ENCODE measurements at places on chromosomes 3 and 15.

DNA sequence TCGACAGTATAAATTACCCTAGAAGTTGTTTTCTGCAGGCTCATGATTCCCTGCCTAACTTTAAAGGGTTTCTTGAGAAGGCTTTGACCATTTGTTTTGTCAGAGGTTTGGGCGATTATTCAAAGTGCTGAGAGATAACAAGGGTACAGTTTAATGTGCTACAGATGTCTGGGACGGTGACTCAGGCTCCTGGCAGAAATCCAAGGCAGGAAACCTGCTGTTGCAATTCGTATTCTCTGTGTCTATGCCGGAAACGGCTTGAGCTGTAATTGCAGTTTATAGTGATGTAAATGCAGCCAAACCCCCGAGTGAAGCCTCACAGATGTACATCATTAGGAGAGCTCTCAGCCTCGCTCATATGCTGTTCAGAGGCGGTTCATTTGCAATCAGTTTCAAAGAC, 65.6 kb downstream of the SYNPR start:
- no peak for DNase-seq

- DNase-seq: no peak
Measured at GRCh38 chr3:46091741-46092701, 64.7 kb upstream of the XCR1 start.

DNA sequence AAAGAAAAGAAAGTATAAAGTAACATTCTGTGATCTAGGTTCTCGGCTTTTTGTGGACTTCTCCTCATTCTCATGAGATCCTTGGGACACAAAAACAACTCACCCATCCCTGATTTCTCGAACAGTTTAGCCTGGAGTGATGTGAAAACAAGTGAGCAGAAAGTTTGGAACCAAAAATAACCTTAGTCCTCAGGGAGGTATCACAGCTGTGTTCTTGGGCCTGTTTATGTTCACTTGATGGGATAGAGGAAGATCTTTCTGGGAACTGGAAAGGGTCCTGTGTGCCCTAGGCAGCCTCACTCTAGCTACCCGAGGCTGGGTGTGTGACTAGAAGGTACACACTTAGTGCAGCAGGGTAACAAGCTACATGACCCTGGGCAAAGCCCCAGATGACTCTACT, 308.8 kb upstream of the PDZRN3 start:
- DNase-seq: no peak

GRCh38 chr3:167228135-167228534, 152.0 kb downstream of the ZBBX start:
- no peak for DNase-seq

DNA sequence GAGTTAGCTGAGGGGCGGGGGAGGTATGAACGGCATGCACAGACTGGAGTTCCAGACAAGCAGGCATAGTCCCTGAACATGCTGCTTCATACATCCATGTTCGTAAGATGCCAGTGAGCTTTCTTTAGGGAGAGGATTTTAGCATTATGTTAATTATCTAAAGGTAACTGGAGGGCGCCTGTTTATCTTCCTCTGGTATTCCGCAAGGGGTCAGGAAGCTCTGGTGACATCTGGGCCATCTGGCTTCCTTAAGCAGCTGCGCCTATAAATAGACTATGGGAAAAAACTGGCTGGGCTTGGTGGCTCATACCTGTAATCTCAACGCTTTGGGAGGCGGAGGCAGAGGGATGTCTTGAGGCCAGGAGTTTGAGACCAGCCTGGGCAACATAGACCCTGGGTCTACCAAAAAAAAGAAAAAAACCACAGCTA, 1.5 kb upstream of the FBXO22 start:
- no peak for DNase-seq

DNA sequence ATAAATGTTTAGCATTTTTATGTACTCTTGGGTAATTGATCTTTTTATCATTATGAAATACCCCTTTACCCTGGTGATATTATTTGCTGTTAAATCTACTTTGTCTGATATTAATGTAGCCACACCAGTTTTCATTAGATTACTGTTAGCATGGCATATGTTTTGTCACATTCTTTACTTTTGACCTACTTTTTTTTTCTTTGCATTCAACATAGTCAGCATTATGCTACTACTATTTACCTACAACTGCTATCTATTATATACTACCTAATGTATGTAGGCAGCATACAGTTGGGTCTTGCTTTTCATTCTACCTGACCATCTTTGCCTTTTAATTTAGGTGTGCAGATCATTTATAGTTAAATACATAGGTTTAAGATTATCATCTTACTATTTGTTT, 1429.6 kb upstream of the ALCAM start:
- DNase-seq: no peak

DNA sequence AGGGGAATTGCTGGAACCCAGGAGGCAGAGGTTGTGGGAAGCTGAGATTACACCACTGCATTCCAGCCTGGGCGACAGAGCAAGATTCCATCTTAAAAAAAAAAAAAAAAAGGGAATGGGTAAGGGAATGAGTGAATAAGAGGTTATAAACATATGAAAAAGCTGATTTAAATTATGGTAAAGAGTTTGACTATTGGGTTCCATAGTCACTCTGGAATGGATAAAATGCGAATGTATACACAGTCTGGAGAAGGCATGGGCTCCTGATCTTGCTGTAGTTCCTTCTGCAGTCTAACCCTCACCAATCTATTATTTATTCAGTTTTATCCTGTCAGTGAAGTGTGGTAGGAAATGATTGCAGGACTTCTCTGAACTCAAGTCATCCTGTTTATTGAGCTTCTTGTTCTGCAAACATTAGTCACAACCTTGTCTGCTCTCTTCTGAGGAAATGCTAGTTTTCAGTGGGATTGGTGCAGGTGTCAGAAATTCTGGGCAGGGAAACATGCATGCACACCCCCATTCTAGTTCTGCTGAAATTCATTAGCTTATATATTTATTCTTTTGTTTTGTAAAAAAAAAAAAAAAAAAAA, 190.9 kb upstream of the CFAP20DC start:
- DNase-seq: no peak

- DNase-seq: no peak
Measured at GRCh38 chr3:38549957-38550840, 54.1 kb downstream of the EXOG start.

DNA sequence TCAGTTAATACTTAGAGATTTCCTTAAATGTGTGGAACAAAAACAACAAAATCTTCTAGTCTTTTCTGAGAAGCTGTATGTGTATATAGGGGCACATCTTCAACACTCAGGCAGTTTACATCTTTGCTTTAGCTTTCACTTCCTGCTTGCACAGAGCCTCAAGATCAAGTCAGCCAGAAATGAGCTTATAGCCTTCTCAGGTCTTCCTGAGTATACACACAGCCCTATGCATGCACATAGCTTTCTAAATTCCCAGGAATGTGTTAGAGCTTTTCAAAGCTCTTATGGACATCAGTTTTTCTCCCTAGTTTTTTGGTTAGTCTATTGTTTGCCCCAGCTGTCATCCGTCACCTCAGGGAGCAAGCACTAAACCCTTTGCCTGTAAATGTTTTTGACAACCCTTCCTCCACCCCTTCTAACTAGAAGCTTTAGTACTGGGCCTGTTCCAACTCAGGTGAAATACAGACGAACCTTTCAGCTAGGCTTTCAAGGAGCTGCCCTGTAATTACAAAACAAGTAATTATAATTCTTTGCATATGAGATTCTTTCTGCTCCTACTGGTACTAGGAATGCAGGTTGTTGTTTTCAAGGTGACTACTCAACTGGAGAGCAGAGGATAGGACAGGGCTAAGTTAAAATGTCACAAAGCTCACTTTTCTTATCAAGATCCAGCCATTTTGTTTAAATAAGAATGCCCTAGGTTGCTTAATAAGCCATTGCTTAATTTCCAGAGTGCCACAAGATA, 22.6 kb upstream of the MTMR10 start:
- no peak for DNase-seq

DNA sequence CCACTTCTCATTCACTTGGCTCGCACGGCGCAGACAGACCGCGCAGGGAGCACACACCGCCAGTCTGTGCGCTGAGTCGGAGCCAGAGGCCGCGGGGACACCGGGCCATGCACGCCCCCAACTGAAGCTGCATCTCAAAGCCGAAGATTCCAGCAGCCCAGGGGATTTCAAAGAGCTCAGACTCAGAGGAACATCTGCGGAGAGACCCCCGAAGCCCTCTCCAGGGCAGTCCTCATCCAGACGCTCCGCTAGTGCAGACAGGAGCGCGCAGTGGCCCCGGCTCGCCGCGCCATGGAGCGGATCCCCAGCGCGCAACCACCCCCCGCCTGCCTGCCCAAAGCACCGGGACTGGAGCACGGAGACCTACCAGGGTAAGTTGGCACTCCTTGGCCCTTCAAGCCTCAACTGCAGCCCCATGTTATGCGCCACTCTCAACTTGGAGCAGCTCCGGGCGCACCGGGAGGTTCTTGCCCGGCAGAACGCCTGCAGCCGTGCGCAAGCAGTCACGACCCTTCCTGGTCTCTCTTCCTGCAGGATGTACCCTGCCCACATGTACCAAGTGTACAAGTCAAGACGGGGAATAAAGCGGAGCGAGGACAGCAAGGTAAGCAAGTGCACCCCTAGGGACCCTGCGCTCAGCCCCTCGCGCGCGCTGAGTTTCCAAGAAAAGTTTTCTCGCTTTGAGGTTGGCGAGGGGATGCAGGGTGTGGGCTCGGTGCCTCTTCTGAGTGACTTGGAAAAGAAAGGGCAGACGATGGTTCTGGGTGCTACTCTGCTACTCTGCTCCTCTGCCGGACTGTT, at the start of gene BHLHE40:
Gene BHLHE40 (plus strand): TSS at position 10 of the 801 bp plus-strand sequence. CDS start 282 bp downstream, at position 292.
- no peak for DNase-seq

DNA sequence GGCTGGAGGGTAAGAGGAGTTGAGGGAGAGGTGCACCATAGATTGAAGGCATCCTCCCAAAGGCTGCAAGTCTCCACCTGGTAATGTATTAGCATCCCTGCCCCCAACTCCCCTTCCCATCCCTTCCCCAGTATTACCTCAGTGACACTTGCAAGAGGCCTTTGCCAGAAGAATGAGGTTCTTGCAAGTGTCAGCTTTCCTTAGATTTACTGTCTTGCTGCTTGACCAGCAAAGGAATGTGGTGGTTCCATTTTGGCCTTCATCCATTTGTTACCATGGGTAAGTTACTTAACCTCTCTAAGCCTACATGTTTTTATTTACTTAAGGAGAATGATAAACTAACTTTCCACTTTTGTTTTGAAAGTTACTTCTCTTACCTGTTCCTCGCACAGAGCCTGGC, 108.9 kb downstream of the LRTM1 start:
- DNase-seq: no peak

DNA sequence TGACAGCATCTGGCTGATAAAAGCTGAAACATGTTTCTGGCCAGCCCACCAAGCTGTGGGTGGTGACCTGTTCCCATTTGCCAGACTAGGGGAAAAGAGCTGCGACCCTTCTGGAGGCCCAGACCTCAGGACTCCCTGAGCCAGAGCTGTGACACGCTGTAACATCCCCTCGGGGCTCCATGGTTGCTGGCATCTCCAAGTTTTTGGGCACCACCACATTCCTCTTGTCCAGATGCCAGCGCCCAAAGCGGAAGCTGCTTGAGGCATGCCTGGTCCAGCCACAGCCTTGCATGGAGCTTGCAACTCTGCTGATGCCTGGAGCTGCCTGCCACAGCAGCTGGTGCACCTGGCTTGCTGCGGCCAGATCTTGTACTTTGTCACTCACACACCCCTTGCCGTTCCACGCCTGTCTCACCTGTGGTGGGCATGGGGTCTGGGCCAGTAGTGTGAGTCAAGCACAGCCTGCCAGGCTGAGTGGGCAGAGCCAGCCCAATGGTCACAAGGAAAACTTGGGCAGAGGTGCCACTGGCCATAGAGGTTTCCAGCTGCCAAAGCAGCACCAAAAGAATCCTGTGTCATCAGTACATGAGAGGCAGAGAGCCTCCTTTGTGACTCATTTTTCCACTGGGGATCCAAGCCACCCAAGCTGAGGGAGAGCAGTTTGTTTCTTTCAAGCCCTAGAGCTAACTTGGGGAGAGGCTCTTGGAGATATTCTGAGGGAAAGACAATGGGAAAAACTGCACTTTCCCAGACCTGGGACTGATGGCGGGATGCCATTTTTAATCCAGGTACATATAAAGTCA, 45.7 kb upstream of the PTX3 start:
- no peak for DNase-seq

- no peak for DNase-seq
Measured at GRCh38 chr3:64730681-64731080, 42.9 kb upstream of the ADAMTS9 start.

- DNase-seq: no peak
Measured at GRCh38 chr3:152706991-152707713, 127.8 kb upstream of the P2RY1 start.

DNA sequence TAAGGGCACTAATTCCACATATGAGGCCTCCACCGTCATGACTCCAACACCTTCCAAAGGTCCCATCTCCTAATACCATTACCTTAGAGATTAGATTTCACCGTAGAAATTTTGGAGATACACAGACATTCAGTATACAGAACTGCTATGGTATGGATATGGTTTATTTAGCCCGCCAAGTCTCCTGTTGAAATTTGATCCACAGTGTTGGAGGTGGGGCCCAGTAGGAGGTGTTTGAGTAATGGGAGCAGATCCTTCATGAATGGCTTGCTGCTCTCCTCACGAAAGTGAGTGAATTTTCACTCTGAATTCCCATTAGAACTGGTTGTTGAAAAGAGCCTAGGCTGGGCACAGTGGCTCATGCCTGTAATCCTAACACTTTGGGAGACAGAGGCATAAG, 7.4 kb downstream of the MKRN3 start:
- no peak for DNase-seq

DNA sequence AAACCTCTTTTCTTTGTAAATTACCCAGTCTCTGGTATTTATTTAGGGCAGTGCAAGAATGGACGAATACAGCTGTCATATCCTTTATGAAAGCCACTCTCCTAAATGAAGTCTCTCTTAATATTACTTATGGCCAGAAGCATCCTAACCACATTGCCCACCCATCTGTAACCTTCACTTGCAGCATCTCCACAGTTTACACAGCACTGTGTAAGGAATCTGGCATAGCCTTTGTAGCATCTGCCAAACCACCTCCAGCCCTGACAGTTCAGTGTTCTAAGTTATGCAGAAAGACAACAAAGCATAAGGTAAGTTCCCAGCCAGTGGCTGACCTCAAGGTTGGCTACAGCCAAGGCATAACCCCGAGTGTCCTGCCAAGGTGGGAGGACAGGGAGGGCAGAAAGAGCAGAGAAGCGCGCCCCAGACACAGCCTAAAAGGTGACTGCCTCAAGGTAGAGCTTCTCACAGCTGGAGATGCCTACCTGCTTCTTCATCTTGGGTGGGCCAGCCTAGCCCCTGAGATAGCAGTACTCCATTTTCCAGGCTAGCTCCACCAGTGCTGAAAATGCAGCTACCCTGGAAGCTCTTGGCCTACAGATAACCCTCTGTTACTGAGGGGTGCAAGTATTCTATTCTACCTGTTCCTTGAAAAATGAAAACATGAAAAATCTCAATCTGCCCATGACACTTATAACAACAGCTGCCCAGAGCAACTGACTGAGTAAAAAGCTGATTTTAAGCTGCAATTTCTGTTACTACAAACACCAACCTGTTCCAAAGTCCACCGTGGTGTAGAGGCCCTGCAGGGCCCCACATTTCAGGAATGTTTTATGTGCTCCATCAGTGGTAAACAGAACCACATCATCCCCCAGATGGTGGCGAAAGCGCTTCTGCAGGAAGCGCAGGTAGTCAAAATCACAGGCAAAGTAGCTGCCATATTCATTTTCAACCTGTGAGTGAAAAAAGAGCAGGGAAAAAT, 39.3 kb downstream of the GLB1 start:
- DNase-seq: no peak

Data from stimulated activated CD8-positive, alpha-beta memory T cell treated with anti-CD3 and anti-CD28 coated beads, Interleukin-2, amount 100 ng/mL, for 1 hour (primary cell).